ENCODE measurements at places on chromosomes 11 and 22.

GRCh38 chr11:125141178-125141577, 23.4 kb upstream of the PKNOX2 start:
- DNase-seq: no peak

GRCh38 chr22:49431551-49431950, 396.1 kb downstream of the BRD1 start:
- DNase-seq: no peak

DNA sequence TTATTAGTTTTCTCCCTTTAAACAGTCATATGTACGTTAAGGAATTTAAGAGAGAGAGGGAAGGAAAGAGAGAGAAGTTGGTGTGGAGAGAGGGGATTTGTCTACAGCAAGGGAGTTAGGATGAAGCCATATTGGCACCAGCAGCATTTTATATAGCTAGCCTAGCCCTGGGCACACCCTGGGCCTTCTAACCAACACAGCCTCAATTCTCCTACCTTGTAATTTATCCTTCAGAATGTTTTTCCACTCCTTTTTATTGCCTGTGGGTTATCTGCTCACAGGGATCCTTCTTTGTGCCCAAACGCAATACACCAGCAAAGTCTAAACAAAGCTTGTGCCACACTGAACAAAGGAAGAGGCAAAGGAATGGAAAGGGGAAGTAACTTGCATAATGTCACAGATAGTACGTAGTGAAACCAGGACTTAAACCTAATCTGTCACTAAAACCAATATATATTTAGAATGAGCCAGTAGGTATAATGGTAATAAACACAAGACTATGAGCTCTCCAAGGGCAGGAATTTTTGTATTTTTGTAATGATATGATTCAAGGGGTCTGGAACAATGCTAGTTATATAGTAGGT, 613.8 kb upstream of the TENM4 start:
- DNase-seq: no peak

DNA sequence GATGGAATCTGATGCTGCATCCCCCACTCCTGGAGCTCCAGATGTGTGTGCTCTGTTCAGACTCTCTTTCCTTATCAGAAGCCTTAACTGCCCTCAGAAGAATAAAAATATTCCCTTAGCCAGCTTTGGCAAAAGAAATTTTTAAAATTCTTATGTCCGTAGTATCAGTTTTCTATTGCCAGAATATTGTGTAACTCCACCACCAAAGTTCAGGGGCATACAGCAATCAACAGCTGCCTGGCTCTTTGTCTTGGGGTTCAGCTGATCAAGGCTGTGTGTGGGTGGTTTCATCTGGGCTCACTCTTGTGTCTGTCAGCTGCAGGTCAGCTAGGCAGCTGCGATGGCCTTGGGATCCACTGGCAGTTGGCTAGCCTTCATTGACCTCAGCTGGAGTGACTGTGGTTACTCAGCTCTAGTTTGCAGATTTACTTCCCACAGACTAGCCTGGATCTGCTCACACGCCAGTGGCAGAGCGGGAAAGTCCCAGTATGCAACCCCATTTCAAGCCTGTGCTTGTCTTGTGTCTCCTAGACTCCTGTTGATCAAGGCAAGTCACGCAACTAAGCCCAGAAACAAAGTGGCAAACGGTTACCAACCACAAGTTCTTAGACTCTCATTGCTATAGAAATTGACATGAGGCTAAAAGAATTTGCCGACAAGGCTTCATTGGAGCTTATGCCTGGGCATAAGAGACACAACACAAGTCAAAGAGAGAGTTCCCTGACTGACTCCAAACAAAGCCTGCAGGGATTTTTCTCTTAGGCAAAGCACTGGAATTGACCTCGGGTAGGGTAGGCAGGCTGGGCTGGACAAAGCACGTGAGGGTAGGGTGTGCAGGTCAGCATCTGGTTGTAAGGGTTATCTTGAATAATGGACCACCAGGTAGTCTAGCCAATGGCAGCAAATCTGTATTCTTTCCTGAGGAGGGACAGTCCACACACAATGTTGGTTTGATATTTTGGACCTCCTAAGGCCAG, 7.5 kb downstream of the TMEM138 start:
- DNase-seq: no peak

GRCh38 chr11:131579932-131580387, 209.5 kb downstream of the NTM start:
- no peak for DNase-seq

DNA sequence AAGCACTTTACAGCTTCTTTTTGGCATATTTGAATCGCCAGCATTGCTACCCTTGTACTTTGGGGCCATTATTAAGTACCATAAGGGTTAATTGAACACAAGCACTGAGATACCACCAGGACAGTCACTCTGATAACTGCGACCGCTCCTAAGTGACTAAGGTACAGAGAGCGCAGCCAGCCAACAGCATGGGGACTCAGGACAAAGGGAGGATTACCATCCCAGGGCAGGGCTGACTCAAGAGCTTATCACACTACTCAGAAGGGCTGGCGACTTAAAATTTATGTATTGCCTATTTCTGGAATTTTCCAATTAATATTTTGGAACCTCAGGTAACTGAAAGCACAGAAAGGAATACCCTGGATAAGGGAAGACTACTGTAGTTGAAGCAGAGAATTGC, 479 bp downstream of the ZNF280A start:
- no peak for DNase-seq

DNA sequence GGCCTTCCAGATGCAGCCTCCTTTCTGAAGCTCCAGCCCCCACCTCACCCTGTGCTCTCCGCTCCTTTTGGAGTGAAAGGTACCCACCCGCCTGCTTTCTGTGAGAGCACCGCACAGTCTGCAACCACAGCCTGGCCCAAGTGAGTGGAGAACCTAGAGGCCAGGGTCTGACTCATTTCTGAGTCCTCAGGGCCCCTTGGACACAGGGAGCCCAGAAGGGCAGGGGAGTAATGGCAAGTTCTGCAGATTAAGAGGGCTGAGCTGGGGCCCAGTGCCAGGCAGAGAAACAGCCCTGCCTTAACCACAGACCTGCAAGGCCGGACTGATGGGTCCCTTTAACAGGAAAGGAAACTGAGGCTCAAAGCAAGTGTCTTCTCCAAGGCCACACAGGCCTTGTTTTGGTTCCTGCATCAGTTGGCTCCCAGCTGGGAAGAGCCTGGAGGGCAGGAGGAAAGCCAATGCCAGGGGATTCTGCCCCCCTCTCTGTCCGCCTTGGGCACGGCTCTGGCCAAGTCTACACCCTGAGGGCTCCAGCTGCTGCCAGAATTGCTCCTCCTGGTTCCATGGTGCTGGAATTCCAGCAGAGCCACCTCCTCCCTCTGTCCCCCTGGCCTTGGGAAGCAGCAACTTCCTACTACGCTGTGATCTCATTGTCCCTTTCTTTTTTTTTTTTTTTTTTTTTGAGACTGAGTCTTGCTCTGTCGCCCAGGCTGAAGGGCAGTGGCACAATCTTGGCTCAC, 55.1 kb downstream of the CYTH4 start:
- DNase-seq: no peak

GRCh38 chr11:848380-848931, 5.8 kb downstream of the TSPAN4 start:
- DNase-seq: no peak

DNA sequence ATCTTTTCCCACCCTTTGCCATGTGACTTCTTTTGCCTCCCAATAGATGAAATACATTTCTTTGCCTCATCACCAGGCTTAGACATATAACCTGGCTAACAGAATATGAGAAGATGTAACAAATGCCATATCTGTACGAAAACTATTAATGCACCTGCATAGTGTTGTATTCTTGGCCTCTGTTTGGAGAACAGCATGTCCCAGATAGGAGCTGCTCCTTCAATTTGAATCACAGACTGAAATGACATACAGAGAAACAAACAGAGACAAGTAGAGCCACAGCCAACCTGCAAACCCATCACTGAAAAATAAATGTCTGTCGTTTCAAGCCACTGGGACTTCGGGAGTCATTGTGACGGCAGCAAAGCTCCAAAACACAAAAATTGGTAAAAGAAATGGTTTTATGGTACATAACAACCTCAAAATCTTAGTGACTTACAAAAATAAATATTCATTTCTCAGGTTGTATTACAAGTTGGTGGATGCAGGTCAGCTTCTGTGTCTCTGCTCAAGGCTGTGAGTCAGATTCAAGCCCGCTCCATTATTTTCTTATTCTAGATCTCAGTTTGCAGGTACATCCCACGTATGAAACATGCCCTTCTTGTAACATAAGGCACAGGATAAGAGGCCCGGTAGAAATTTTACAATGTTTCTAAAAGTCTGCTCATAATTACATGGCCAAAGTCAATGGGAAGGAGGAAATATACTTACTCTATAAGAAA, 171.3 kb upstream of the SOX6 start:
- DNase-seq: no peak

Data from stimulated activated CD8-positive, alpha-beta memory T cell treated with anti-CD3 and anti-CD28 coated beads, Interleukin-2, amount 100 ng/mL, for 1 hour (primary cell).